Mesothelial cell of epicardium (in vitro differentiated cells): ENCODE measurements at places on chromosomes 1 and 21.

- DNase-seq, result no peak
These were observed 765 bp upstream of the BMP8A start for GRCh38 chr1:39490596-39491145.

- no peak for DNase-seq
These were observed 1.0 kb upstream of the MCOLN2 start for GRCh38 chr1:84997667-84998600.

GRCh38 chr1:103761896-103762295 lies 12.2 kb downstream of the AMY1C start:
- DNase-seq, result no peak

- no peak for DNase-seq
These were observed 13.4 kb upstream of the FAM43B start for GRCh38 chr1:20538760-20539551.

- no peak for DNase-seq
These were observed 42.3 kb upstream of the KCNK2 start for GRCh38 chr1:215040190-215040589.

DNA sequence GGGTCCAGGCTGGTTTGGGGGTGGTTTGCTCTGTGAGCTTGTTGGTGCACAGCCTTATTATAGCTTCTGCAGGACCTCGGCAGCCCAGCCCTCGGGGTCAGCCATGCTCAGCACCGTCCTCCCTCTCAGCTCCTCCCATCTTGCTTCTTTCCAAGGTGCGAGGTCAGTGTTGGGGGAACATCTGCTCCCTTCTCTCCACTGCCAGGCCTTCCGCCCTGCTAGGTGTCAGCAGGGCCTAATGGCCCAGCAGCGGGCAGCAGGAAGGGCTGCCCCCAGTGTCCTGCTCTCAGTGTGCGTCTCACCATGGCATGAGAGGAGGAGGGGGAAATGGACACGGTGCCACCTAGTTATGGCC lies 36.5 kb upstream of the LRRC3 start:
- DNase-seq, result no peak
